ENCODE measurements at places on chromosomes 3 and 15.

DNA sequence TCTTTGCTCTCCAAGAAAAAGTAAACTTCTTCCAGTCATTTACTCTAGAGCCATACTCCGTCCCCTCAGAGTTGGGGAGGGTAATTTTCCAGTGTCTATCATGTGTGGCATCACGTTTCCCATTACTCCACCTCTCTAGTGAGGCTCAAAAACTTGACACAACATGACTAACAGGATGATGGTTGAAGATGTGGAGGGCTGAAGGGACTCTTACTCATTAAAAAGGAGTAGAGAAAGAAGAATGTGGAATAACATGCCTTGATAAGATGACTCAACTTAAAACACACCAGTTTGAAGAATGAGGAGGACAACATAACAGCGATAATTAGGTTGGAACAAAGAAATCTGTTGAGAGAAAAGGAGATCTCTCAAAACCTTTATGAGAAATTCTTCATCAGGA is 894.3 kb downstream of the OTOL1 start:
- no peak for DNase-seq

DNA sequence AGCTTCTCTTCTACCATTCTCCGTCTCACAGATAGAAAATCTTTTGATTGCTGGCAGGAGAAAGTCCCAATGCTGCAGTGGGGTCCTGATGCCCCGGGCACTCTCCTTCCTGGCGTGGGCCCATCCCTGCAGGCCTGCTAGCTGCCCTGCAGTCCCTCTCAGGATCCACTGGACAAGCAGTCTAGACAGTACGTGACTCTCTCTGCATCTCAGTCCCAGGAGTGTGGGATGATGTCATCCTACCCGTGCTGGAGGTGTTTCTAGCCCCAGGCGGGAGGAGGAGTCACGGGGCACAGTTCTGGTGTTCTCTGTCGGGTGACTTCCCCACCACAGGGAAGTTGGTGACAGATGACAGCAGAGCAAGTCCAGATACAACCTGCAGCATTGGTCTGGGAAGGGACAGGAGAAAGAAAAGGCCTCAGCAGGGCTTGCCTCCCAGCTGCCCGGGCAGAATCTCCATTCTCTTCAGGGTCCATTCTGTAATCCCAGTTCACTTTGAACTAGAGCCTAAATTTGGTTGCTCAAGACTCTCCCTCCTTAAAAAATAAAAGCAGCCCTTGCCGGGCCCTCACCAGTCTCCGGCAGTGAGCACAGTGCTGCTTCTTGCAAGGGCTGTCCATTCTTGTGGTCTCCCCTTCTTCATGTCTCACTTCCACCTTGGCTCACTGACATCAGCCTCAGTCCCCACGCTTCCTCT is 30.6 kb downstream of the SLC28A1 start:
- DNase-seq: no peak

DNA sequence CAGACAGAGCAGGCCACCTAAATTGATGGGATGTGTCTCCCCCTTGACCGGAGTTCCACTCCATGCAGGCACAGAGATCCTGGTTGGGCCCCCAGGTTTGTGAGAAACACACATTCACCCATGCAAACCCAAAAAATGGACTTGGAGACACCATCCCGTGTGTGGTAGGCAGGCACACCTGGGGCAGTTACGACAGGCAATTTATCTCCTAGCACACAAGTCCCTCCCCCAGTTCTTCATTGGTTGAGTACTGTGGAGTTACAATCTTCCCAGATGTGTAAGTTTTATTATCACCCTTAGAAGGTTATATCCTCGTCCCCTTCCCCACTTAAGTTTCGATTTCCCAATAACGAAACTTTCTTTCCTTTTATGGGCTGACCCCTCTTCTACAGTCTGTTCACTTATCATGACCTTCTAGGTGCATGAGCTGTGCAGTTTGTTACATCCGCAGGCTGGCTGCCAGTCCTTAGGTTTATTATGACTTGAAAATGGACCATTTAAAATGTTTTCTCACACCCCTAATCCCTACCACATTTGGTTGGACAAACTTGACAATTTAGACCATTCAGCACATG is 27.3 kb downstream of the ARL8B start:
- DNase-seq: no peak

DNA sequence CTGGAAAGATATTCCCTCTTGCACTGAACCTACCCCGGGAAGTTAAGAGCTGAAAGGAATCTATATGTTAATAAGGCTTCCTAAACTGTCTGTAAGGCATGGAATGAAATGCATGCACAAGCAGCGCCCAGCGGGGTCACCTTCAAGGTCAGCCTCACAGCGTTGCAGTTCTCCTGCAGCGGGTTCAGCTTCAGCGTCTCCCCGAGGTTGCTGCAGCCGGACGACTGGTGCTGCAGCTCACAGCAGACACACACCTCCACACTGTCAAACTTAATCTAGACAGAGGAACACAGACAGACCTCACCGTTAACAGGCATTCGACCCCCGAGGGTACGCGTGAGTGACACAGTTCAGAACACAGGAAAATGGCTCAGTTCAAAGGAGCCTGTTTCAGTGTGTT is 73.3 kb downstream of the NSMCE3 start:
- DNase-seq: peak; percentile 69

DNA sequence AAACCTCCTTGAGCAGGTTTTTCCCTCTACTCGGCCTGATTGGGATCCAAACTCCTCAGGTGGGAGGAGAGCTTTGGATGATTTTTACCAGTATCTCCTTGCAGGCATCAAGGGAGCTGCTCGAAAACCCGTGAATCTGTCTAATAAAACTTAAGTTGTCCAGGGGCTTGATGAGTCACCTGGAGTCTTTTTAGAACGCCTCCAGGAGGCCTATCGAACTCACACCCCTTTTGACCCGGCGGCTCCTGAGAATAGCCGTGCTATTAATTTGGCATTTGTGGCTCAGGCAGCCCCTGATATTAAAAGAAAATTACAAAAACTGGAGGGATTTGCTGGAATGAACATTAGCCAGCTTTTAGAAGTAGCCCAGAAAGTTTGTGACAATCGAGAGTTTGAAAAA is 41.6 kb downstream of the ZBTB11 start:
- DNase-seq: no peak

GRCh38 chr3:13234666-13235065 is 161.4 kb upstream of the IQSEC1 start:
- no peak for DNase-seq

DNA sequence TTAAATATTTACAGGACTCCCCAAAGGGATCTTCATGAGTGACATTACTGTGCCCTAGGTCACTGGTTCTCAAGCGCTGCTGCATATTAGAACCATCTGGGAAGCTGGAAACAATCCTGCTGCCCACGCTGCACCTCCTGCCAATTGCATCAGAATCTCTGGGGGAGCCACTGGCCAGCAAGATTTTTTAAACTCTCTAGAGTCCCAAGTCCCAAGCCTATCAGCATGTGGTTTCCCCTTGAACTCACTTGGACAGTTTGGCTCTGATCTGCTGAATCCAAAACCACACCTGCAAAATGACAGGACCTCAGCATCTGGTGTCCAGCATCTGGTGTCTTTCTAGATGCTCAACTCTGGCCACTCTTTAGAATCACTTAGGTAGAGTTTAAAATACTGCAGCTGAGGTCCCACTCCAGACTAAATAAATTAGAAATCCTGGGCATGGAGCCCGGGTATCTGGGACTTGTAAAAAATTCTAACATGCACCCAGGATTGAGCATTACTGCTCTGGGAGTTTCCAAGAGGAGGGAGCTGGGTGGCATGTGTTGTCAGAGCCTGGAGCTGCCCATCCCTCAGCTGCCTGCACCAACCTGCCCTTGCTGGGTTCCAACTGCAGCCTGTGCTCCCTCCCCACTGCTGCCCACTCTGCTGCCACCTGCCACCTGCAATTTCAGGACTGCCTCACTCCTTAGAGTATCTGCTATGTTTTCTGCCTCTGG is 311.3 kb downstream of the SLC9A9 start:
- no peak for DNase-seq

- no peak for DNase-seq
These were observed 6.0 kb upstream of the AMOTL2 start for GRCh38 chr3:134380249-134380648.

Data from WTC11 (cell line).